Motor neuron (in vitro differentiated cells): ENCODE measurements at places on chromosomes 4 and X.

DNA sequence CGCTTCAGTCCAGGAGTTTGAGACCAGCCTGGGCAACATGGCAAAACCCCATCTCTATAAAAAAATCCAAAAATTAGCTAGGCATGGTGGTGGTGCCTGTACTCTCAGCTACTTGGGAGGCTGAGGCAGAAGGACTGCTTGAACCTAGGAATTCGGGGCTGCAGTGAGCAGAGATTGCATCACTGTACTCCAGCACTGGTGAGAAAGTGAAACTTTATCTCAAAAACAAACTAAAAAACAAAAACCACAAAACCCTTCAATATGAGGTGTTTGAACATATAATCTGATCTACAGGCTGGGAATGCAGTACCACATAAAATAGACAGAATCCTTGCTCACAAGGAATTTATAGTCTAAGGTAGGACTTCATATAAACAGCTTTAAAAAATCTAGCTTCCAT lies 103.9 kb downstream of the PDS5A start:
- no peak for ATAC-seq

DNA sequence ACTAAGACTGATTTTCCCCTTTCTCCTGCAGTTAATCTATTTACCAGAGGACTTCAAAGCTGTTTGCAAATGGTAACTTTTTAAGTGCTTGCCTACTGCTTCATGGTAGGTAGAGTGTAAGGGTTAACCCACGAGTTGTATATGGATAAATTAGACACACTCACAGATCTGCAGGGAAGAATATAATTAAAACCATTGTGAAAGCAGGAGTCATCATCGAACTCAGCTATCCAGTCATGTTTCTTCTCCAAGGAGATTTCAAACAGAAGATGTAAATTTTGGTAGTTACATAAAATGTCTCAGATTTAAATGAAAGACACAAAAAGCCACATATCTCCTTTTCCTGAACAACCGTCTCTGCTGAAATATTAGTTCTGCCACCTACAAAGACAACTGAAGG lies 549 bp upstream of the XG start:
- ATAC-seq: no peak

- ATAC-seq: no peak
Measured at GRCh38 chr4:25112366-25112994, 47.8 kb downstream of the SEPSECS start.

DNA sequence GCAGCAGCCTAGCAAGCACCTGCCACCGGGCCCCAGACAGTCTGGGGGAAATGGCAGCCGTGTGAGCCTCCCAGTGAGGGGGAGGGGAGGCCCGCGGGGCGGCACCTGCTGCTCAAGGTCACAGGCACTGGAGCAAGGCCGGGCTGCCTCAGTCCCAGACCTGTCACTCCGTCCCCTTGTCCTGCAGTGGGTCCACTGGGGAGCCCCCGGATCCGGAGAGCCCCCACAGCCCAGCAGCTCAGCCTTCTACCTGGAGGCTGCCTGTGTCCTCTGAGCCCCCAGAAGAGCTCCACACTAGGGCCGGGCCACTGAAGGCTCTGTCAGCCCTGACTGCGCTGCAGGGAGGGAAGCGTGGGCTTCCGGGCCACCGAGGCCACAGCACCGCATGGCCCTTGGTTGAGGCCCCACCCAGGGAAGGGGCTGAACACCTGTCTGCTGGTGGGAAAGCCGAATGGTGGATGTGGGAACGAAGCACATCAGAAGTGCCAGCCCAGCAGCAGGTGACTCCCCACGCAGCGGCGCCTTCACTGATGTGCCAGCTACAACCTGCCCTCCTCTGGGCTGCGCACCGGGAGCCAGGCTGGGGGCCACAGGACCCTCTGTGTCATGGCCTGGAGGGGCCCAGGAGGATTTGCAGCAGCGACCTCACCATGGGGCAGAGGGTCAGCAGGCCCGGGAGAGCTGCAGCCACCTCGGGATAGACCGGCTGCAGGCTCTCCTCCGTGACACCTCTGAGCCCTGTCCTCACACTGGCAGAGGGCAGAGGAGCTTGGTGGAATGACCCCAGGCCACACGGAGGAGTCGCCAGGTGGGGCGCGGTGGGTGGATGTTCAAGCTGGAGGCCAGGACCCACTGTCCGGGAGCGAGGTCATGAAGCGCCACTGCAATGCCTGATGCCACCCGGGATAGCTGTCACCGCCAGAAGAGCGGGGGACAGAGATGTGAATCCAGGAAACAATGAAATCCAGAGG lies 35.0 kb upstream of the MXD4 start:
- no peak for ATAC-seq

DNA sequence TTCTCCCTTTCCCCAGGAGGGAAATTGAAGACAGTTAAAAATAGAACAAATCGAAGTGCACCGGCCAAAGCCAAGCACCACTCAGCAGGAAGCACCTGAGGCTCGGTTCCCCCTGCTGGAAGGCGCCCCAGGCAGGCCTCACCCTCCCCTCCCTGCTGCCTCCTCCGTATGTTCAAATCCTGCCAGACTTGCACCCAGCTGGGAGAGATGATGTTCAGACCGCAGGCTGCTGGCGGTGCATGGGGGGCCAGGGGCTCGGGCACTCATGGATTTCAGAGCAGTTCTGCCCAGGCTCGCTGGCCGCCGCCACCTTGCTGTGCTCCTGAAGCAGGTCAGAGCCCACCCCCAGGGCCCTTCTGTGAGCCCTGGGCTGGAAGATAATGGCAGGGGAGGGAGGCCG lies 91.4 kb downstream of the DCTD start:
- ATAC-seq: peak; percentile 43

- ATAC-seq: no peak
Measured at GRCh38 chrX:17005712-17006368, 59.4 kb downstream of the REPS2 start.

DNA sequence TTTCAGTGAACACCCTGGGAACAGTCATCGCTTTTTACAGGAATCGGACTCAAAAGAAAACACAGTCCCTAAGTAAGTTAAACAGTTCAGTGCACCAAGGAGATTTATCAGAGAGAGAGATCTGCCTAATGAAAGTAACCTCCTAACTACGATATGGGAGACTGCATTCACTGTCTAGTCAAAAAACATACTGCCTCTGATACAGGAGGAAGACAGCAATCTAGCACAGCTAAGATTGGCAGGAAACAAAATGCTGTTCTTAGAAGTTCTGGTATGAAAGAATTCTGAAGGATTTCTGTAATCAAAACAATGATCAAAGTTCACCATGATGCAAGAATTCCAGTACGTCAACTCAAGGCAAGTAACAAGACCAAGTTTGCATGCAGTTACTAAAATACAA lies 92.8 kb downstream of the MAML3 start:
- ATAC-seq: no peak

GRCh38 chr4:139017861-139018260 lies 2.3 kb downstream of the NOCT start:
- ATAC-seq: no peak

DNA sequence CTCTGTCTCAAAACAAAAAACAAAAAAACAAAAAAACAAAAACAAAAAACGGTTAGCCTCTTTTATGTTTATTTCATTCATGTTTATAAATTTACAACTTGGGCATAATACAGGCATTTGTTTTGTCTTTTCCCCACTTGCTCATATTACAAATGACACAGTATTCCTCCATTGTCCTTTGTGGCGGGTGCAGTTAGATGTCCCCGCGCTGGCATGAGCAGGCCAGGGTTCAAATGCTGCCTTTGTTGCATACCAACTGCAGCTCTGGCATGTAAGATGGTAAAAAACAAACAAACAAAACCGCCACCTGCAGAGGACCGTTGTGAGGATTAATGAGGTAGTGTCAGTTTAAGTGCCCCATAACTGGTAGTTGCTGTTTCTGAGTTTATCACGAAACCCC lies 16.1 kb upstream of the HPF1 start:
- no peak for ATAC-seq

GRCh38 chrX:9501362-9501761 lies 36.5 kb downstream of the TBL1X start:
- no peak for ATAC-seq

- ATAC-seq: no peak
Measured at GRCh38 chr4:125958519-125958918, 643.8 kb downstream of the FAT4 start.

GRCh38 chrX:110032534-110033147 lies 29.7 kb downstream of the TMEM164 start:
- ATAC-seq: peak; percentile 51

DNA sequence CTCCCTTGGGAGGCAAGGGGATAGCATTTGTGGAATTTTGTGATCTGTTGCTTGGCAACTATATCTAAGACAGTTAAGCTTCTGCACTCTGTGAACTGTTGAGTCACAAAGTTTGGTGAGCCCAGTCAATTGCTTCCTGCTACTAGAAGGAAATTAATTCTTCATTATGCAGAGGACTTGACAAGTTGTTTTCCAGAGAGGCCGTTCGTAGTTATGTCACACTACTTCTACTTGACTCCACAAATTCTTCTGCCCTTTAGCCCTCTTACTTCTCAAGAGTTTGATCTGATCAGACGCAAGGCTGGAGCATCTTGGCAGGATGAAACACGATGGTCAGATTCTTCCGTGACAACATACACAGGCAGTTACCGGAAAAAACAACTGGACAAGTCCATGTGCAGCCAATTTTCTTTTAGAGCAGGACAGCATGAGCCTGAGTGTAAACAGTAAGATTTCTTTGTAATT lies at the start of gene C4orf51:
C4orf51 (plus strand) TSS at position 156 of the 465 bp plus-strand sequence; CDS start at position 214, 58 bp downstream.
- peak; percentile 87 for ATAC-seq

GRCh38 chr4:149203256-149204001 lies 612.2 kb downstream of the IQCM start:
- no peak for ATAC-seq

DNA sequence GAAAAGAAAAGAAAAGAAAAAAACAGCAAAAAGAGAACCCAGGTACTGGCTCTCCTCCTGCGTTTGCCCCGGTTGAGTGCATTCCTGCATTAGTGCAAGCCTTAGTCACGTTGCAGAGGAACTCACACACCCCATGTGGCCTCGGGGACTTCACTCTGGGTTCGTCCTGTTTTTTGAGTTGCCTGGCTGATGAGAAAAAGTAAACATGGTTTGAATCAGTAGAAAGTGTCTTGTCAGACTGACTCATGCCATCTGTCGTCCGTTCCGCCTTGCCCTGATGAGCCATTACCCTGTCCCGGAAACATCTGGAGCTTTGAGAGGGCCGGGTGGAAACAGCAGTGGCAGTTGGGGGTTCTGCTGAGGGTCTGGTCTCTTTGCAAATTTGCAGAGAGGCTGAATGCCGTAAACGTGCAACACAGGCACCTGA lies 16.3 kb downstream of the CD99 start:
- ATAC-seq: peak; percentile 69

DNA sequence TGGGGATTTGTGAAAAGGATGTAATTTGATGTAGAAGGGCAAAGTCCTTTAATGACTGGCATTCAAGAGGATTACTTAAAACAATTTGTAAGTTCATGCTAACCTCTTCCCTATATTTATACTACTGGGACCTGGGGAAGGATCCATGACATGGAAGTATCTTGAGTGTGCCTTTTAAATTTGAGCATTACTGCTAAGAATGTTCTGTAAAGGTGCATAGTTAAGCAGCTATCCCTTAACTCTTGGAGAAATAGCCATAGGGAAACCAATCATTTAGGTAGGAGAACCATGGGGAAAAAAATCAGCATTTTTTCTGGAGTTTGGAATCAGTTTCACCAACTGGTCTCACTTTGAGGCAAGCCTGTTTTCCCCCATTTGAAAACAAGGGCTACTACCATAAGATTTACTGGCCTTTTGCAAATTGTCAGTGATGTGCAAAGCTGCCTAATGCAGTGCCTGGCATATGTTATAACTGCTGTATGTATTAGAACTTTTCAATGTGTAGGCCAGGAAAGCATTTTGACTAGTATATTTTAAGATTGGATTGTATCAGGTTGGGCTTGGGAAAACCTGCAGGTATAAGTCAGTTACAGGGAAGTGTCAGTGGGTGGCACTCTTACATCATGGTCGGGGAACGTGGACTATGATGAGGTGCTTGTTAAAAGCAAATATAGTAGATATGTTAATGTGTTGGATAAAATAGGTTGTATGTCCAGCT lies 72.1 kb downstream of the PRSS12 start:
- ATAC-seq: peak; percentile 9

- ATAC-seq: no peak
Measured at GRCh38 chr4:61373901-61374440, 173.8 kb downstream of the ADGRL3 start.

DNA sequence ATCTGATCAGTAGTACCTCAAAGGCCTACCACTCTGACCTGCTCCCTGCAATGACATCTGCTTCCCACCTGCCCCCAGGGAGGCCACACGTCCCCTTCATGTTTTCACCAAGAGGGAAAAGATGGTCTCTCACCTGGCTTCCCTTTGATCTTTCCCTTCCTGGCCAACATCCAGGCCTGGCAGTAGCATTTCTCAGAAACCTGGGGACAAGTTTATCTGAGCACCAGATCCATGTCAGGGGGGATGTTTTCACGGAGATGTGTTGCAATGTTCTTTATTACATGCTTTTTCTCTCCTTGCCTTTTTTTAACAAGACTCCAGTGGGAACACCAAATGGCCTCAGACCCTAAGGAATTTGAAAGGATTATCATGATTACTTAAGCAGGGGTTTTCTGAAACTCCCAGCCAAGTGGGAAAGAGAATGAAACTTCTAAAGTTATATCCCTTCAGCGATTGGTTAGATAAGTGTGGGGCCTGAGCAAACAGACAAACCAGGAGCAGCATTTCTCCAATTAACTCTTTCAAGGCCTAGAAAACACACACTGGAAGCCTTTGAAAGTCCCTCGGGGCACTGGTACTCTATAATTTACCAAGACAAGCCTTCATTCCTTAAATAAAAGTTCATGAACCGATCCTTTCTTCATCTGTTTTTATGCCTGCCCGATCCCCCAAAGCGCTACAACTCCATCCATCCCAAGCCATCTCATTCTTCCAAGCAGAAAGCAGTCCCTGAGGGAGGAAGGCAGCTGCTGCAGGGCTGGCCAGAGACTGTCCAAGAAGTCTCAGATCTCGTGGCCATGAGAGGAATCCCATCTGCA lies 94.1 kb downstream of the BCOR start:
- no peak for ATAC-seq

- ATAC-seq: peak; percentile 67
Measured at GRCh38 chr4:149555799-149556198, 259.8 kb downstream of the IQCM start.

GRCh38 chr4:11748164-11748872 lies 319.6 kb upstream of the HS3ST1 start:
- peak; percentile 98 for ATAC-seq

GRCh38 chrX:109624641-109625616 lies at the start of gene KCNE5:
Gene KCNE5 (minus strand): TSS chrX:109625172. CDS start chrX:109625020, 152 bp downstream.
- ATAC-seq: peak; percentile 44

DNA sequence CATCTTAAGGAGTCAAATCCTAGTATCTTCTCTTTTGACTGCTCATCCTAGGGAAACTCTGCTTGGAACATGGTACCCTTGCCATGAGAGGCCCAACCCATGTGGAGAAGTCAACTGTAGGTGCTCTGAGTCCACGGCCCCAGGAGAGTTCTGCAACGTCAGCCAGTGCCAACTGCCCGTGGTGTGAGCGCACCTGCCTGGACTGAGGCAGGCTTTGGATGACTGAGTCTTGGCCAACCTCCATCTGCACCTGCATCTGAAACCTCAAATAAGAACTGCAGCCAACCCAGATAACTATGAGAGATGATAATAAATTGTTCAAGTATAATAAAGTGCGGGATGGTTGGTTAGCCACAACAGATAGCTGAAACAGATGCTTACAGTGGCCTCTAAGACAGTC lies 772.0 kb downstream of the TRIML1 start:
- no peak for ATAC-seq

GRCh38 chr4:11328401-11328800 lies 100.3 kb downstream of the HS3ST1 start:
- ATAC-seq: no peak

- ATAC-seq: no peak
Measured at GRCh38 chrX:42746606-42747005, 31.4 kb downstream of the PPP1R2C start.
